Stimulated activated naive CD4-positive, alpha-beta T cell (primary cell): ENCODE measurements at places on chromosomes 16 and 17.

DNA sequence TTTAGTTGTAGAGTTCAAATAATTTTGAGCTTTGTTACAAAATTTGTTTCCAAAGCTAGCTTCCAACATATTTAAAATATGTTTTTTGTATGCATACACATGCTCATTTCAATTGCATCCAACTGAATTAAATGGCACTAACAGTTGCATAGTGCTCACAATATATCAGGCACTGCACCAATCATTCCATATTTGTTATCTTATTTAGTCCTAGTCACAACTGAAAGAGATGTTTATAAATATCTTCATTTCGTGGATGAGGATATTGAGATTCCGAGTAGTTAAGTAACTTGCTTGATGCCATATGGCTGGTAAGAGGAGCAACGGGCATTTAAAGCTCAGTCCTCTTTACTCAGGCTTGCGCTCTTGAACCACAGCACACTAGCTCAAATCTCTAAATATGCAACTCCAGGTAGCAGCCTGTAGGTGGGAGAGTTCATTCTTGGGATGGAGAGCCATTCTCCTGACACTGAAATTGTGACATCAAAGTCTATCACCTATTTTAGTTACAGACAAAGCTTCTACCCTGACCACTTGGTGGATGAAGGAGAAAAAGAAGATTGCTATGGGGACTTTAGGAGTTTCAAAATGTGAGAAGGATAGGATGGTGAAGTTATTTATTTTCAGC, 118.0 kb upstream of the CA10 start:
- no peak for DNase-seq

DNA sequence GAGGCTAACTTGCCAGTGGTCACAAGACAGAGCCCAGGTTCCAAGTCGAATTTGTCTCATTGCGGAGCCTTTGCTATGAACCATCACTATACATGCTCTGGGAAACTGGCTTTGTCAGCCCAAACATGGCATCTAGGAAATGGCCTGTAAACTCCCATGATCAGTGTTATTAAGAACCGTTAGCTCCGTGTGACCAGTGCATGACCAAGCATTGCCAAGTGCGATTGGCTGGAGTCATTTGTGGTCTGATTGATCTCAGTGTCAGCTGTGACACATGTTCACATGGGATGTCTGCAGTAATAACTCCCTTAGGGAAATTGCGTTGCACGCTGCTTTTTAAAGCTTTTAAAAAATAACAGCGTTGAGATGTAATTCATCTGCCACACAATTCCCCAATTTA, 18.6 kb upstream of the CDH3 start:
- no peak for DNase-seq

GRCh38 chr16:67426950-67427349, 4.0 kb upstream of the HSD11B2 start:
- DNase-seq = no peak

DNA sequence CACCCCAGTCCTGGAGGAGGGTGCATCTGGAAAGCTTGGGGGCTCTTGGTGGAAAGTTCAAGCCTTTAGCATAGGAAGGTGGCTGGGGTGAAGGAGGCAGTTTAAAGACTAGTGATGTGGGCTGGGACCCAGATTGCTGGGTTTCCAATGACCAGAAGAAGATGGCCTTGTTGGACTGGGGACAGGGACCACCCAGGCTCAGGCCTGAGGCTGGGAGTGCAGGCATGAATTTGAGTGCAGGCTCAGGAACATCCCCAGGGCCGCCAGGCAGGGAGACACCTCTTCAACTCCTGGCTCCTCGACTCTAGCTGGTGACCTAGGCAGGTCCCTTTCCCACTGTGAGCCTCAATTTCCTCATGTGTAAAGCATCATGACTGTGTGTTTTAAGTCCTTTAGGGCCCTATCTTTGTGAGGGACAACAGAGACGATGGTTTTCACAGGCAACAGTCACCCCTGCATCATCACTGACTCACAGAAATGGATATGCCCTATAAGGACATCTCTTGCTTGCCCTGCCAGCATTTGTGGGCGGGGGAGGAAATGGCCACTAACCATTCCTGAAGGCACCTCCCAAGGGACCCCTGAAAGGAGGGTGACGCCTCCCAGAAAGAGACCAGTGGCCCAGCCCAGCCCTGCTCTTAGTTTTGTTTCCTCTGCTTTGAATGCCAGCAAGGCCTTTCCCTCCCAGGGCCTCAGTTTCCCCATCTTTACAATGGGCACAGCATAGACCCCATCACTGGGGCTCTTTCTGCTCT, 11.1 kb downstream of the NLRC5 start:
- DNase-seq = no peak

DNA sequence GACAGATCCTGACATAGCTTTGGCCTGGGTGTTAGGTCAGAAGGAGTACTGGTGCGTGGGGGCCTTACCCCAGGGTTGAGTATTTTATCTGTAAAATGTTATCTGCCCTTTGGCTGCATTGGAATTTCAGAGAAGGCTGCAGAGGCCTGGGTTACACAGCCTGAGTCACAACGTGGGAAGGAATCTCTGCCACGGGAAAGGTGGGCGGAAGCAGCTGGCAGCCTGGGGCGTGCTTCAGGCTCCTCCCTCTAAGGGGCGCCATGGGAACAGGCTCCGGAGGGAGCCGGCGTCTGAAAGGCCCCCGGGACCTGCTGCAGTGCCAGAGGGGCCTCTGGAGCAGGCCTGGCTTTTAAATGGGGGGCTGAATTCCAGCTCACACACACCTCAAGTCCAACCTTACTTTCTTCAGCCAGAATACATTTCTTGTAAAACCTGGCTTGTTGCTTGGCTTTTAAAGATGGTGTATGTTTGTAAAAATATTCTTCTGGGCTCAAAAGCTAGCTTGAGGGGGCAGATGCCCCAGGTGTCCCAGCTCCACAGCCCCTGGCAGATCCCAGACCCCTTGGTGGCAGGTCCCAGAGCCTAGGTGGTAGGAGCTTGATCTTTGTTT, 142.2 kb downstream of the RAB11FIP4 start:
- DNase-seq = no peak

DNA sequence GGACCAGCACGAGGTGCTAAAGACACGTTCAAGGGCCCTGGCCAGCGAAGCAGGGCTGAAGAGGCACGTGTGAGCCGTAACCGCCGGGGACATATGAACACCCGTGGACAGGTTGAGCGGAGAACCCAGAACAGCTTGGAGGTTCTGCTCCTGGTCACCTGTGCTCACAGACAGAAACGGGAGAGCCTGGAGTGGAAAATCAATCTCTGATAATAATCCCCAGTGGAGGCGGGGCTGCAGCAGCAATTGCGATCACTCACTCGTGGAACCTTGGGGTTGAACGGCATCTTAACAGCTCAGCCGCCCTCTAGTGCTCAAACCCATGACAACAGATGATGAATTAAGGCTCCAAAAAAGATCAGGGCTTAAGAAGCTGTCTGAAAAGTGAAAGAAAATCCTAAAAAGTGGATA, 25.6 kb downstream of the WIPI1 start:
- DNase-seq = peak; percentile 66

DNA sequence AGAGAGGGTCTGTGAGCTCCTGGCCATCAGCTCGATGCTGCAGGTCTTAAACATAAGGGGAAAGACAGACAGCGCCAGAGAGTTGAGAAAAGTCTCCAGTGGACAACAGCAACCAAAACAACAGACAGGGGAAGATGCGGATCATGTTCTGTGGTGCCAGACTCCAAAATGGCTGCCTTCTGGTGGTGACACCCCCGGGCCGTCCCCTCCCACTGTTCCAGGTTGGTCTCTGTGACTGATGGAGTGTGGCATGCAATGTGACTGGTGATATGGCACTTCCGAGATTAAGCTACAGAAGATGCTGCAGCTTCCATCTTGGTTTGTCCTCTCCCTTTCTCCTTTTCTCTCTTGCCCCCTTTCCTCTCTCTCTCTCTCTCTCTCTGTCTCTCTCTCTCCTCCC, 40.4 kb upstream of the RBFOX3 start:
- DNase-seq = no peak

DNA sequence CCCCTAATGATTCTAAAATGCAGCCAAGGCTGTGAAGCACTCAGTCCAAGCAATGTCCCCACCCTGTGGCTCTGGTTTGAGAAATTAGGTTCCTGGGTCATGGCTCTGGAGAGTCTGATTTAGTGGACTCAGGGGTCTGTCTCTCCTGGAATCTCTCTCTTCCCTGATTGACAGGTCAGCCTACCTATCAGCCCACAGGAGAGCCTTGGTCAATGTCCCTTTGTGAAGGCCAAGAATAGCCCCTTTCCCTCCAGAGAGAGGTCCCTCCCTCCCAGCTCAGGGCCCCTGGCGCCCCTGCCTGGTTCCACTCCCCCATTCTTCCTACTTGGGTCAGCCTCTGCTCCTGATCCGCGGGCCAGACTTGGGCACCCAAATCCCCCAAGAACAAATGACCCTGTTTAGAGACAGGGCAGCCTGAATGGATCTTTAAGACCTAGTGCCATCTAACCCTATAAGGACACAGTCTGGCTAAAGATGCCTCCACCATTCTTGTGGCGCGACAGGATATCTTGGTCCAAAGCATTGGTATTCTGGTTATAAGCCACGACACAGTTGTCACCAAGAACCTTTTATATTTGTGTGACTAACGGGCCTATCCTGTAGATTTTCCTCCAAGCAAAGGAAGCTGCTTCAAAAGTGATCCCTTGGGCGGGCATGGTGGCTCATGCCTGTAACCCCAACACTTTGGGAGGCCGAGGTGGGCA, 38.3 kb upstream of the PRSS54 start:
- DNase-seq = no peak

GRCh38 chr16:6645768-6646568, 686.7 kb upstream of the RBFOX1 start:
- DNase-seq = no peak

DNA sequence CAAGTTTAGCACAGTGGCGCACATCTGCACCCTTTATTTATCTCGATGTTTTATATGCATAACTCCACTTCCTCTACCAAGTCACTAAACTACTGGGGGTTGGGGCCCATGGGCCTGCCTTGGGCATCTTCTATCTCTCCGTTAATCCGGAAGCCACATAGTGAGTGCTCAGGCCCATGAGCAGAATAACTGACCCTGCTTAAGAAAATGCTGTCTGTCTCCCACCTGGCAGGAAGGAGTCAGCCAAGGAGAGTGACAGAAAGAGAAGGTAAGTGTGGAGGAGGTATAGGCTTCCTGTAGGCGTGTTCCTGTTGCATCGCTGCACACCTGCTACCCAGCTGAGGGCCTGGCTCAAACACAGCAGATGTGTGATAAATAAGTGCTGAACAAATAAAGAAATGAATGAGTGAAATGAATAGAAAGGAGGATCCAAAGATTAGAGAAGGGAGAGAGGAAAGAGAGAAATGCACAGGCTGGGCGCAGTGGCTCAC, 320.1 kb downstream of the SLC39A11 start:
- DNase-seq = no peak

- DNase-seq = no peak
Observed at GRCh38 chr16:89481356-89481955, 8.9 kb downstream of the ANKRD11 start.

GRCh38 chr16:11250786-11251524, 5.0 kb downstream of the SOCS1 start:
- DNase-seq = no peak

- no peak for DNase-seq
Observed at GRCh38 chr17:74466828-74467184, 372 bp downstream of the CD300A start.

- DNase-seq = no peak
Observed at GRCh38 chr16:89043636-89044417, 49.8 kb upstream of the ACSF3 start.

DNA sequence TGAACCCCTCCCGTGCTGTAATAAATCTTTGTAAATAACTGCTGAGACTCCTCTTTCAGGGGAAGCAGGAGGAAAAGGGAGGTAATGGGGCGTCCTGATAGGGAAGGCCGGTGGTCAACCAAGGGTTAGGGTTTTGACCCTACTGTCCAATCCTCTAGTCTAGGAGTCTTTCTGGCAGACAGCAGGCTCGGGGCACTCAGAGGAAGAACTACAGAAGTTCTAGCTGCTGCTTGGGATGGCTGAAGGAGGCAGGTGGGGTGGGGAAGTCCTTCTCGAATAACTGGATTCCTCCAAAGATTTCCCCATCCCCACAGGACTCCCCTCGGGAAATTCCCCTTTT, 387 bp upstream of the STARD3 start:
- DNase-seq = no peak

- no peak for DNase-seq
Observed at GRCh38 chr17:50693036-50693682, 14.6 kb downstream of the ANKRD40 start.

DNA sequence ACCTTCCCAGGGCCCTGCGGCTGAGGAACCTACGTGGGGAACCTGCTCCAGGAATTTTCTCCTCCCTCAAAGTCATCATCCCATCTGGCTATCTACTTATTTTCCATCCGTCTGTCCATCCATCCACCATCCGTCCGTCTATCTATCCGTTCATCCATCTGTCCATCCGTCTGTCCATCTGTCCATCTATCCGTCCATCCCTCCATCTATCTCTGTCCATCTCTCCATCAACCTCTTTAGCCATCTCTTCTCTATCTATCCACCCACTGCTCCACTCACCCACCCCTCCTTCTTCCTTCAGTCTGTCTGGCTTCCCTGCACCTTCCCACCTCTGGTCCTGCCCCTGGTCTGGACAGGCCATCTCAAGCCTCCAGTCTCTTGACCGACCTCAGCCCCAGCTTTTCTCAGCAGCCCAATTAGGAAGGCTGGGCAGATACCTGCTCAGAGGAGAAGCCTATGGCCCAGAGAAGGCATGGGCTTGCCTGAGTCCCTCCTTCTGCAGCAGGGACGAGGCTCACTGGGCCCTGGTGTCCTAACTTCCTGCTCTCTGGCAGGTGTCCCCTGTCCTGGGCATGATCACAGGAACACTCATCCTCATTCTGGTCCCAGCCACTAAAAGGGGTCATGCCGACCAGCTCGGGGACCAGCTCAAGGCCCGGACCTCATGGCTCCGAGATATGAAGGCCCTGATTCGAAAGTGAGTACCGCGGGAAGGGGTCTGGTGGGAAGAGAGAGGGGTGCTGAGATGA, 23.0 kb downstream of the MYBBP1A start:
- DNase-seq = no peak

DNA sequence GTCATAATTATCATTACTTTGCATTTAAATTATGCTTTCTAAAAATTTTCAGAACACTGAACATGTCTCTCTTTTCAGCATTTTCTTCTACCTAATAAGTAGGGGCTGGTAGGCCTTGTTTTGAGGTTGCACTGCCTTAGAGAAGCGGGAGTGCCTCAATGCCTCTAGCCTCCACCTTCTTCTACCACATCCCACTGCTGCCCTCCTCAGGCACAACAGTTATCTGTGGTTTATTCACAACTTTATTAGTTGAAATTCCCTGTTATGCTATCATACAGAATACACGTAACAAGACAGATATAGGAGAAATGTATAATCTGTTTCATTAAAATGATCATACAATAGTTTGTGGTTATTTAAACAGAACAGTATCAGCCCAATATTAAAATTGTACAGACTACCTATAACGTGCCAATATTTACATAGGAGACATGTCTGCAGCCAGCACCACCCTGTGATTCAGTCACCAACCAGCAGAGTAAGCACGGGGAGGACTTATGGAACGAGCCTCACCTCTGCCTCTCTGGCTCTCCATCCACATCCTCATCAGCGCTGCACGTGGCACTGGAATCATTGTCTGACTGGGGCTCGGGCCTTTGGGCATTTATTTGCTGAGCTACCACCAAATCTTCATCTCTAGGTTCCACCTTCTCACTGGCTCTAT, 101.2 kb downstream of the TTC19 start:
- no peak for DNase-seq
